ENCODE measurements at places on chromosomes 12 and 14. TPM values are rescaled to one million over a fixed set of nuclear protein-coding genes. Genes with fewer than 3 reads are reported as not detected.

DNA sequence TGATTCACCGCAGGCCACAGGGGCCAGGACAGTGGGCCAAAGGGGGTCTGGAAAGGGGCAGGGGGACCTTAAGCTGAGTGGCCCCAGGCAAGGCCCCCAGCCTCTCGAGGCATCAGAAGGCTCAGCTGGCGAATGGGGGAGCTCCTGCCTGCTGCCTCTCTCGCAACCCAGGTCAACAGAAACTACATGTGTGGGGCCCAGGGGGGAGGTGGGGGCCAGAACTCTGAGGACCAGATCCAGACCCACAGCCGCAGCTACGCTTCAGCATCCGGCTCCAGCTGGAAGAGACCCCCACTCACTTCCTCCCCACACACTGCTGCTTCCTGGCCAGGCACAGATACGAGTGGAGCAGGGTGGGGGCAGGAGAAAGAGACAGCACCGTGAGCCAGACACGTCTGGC lies 46.5 kb downstream of the NCOR2 start:
- DNase-seq, result no peak

- DNase-seq, result no peak
Observed at GRCh38 chr12:818733-819132, 66.4 kb downstream of the WNK1 start.

DNA sequence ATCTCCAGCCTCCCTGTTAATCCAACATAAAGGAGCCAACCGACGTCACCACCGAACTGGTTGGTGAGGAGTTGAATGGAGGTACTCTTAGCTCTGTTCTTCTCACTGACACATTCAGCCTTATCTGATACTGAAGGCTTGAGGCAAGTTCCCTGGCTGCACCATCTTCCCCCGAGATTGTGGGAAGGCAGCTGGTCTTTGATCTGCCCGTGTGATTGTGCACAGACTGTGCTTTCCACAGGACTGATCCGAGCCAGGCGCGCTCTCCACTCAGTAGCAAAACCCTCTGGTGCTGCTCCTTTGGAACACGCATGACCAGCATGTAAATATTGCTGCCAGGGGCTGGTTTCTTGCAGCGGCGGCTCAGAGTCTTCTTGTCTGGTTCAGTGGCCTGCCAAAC lies 30.1 kb upstream of the DLK1 start:
- no peak for DNase-seq

USP44 gene
- not detected for total RNA-seq

CD4 gene
- total RNA-seq, result not detected

Data from H4 (cell line).